ENCODE measurements at places on chromosomes 12 and 14. TPM values are rescaled to one million over a fixed set of nuclear protein-coding genes. Genes with fewer than 3 reads are reported as not detected.

- DNase-seq = no peak
Observed at GRCh38 chr12:72030277-72030676, 91.6 kb downstream of the TPH2 start.

DNA sequence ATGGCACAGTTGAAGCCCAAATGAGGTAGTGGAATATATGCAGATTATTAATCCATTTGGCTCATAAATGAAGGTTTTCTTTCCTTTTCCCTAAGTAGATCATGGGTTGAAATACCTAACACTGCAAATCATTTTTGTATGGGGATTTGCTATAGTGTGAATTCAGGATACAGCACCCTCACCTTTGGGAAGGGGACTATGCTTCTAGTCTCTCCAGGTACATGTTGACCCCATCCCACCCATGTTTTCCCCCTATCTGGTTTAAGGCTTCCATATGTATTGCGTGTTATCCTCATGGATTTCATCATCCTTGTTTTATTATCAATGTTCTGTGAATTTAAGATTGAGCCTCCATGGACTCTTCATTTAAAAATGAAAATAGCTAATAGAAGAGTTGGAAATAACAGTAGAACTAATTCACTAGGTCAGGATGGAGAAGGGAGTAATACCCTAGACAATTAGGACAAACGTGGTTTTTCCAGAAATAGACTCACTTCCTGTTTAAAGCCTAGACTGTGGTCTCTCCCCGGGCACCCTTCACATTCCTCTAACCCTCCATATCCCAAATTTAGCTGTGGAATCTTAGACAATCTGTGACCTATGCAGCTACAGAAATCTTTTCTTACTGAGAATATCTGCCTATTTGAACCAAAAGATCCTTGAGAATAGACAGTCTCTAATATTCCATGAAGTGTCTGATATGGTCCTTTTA, 56.5 kb downstream of the DAD1 start:
- no peak for DNase-seq

- DNase-seq = no peak
Observed at GRCh38 chr14:68598621-68599447, 194.0 kb downstream of the ZFP36L1 start.

DNA sequence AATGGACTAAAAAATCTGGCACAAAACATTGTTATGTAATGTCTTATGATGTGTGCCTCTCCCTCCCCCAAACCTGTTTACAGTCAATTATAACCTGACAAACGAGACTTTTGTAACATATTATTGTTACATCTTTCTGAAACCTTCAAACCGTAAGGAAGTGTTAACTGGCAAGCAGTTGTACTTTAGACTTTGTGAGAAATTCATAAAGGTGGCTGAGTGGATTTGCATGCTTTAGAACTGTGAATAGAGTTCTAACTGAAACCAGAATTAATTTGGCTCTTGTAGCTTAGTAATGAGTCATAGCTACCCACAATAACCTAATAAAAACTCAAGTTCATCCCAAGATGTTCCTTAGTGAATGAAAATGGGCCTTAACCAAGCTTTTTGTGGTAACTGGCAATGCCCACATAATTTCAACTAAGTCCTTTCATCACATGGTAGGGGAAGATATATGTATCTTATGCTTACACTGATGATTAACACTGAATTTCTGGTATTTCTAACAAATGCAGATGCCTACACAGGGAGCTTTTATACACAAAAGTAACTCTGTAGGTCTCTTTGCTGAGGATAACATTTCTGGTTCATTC, 29.7 kb downstream of the RAD9B start:
- no peak for DNase-seq

DNA sequence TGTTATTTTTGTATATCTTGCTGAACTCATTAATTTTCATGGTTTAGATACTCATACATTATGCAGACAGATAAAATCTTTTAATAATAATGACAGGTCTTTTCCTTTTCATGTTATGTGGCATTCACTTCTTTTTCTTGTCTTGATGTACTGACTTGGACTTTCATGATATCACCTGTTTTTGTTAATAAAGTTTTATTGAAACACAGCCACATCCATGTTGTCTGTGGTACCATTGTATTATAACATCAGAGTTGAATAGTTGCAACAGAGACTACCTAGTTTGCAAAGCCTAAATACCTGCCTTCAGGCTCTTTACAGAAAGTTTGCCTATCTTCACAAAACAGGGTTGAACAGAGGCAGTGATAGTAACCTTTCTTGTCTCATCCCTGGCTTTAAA, 85.1 kb downstream of the RGS6 start:
- DNase-seq = no peak

- DNase-seq = no peak
Observed at GRCh38 chr12:89194683-89195082, 157.6 kb downstream of the DUSP6 start.

DNA sequence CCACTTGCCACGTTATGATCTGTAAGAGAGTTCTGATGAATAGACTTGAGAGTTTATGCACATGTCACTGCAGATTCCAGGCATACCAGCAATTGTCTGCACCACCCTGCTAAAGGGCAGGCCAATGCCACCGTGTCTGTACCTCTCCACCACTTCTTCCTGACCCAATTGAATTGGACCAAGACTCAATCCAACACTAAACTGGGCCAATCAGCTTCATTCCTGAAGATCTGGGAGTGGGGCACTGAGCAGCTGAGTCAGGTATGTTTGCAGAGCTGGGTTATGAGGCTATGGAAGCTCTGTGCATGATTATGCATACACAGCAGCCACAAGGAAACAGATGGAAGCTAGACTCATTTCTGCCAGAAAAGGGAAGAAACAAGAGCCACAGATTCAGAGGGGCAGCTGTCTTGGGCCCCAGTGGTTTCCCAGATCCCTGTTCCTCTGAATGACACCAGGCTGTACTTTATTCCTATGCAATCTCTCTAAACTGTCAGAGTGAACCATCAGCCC, 28.0 kb downstream of the DAO start:
- DNase-seq = no peak

The TRHDE gene
- total RNA-seq = not detected

The TRPV4 gene
- not detected for total RNA-seq

The CLEC6A gene
- total RNA-seq = not detected

The SPX gene
- total RNA-seq = 0.78 TPM
